Ovary (tissue), 10 donors: ENCODE measurements at places on chromosomes 2 and 18. TPM values are rescaled to one million over a fixed set of nuclear protein-coding genes. Genes with fewer than 3 reads are reported as not detected.

- no peak for DNase-seq
- H3K27ac ChIP-seq: no peak overlapping the region
- no peaks in the 10 kb centered on the region for H3K27me3 ChIP-seq
- no peak overlapping the region for H3K4me3 ChIP-seq
- no peaks in the 10 kb centered on the region for H3K4me1 ChIP-seq
Observed at GRCh38 chr2:85112906-85113625, 20.1 kb upstream of the TCF7L1 start.

LYPD6 gene
- total RNA-seq: 0.15 TPM

BOLL gene
- not detected for total RNA-seq

PIAS2 gene
- 40.6 TPM for total RNA-seq

GRCh38 chr2:188294352-188294926 is 2.8 kb downstream of the GULP1 start:
- no peaks in the 10 kb centered on the region for H3K36me3 ChIP-seq
- H3K4me1 ChIP-seq: peaks cover 2% of the 10 kb centered on the region
- H3K27ac ChIP-seq: peak overlapping the region; percentile 96
